ENCODE measurements at places on chromosomes 5 and 9.

DNA sequence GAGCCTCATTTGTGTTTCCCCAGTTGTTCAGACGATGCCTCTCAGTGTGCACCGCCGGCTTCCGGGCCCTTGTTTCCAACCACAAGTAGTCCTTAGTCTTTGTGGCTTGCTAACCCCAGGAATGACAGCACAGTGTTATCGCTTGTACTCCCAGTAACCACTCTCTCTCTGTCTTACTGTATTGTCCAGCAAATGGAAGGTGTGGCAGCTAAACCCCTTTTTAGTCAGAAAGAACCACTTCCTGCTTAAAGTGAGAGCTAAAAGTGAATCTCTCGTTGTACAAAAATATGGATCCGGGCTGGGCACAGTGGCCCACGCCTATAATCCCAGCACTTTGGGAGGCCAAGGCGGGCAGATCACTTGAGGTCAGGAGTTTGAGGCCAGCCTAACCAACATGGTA, 61.3 kb downstream of the ENC1 start:
- peak; percentile 14 for DNase-seq

GRCh38 chr5:15116996-15117395, 245.4 kb upstream of the ANKH start:
- DNase-seq = no peak

- no peak for DNase-seq
Observed at GRCh38 chr5:79484731-79485130, 29.2 kb downstream of the HOMER1 start.

- DNase-seq = no peak
Observed at GRCh38 chr5:67065696-67066095, 130.9 kb downstream of the CD180 start.

- no peak for DNase-seq
Observed at GRCh38 chr9:119370816-119371215, 1.6 kb upstream of the BRINP1 start.

GRCh38 chr5:133841831-133842750, 126.3 kb downstream of the C5orf15 start:
- DNase-seq = no peak

- DNase-seq = no peak
Observed at GRCh38 chr9:109179801-109180523, 12.9 kb upstream of the FRRS1L start.

Data from effector CD4-positive, alpha-beta T cell (primary cell).